Skin of body (tissue), 3 donors: ENCODE measurements at places on chromosomes 3 and 15. TPM values are rescaled to one million over a fixed set of nuclear protein-coding genes. Genes with fewer than 3 reads are reported as not detected.

GRCh38 chr3:136749091-136749490 is 3.1 kb downstream of the STAG1 start:
- no peak for DNase-seq

- peak; percentile 68 for DNase-seq
Measured at GRCh38 chr15:88913017-88913849, at the start of gene MFGE8. TSS of gene MFGE8 (minus strand) at chr15:88913379. CDS start at chr15:88913319, 60 bp downstream.

- DNase-seq, result peak; percentile 60
Measured at GRCh38 chr15:62492900-62493299, 327.8 kb upstream of the C2CD4B start.

The RFX7 gene
- 10.1 TPM for total RNA-seq

DNA sequence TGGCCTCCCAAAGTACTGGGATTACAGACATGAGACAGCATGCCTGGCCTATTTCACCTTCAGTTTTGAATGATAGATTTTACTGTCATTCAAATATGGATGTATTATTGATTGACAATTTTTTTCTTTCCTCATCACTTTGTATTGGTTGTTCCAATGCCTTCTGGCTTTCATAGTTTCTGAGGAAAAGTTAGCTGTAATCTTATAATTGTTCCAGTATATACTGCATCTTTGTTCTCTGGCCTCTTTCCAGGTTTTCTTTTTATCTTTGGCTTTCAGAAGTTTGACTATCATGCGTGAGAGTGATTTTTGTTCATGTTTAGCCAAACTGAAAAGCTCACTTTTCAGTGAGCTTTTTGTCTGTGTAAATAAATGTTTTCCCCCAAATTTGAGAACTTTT is 157.1 kb downstream of the RSRC1 start:
- no peak for DNase-seq

GRCh38 chr3:169699070-169699469 is 35.6 kb upstream of the MECOM start:
- DNase-seq, result no peak

The SLC30A4 gene
- total RNA-seq, result 7.3 TPM

The MUSTN1 gene
- 9.6 TPM for total RNA-seq

DNA sequence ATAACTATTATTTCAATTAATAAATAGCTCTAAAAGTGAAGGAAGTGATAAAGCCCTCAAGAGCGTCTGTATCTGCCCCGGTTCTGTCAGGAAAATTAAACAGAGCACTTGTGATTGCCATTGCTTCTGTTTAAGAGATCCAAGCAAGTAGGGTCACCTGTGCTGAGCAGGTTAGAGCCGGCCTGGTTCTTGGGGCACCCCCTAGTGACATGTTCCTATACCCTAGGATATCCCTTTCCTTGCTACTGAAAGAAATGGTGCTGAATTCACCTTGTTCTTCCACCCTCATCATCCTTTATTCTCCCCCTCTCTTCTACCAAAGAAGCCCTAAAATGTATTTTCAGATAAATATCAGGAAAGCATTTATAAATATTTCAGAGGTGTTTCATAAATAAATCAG is 323.5 kb downstream of the RORA start:
- no peak for DNase-seq

DNA sequence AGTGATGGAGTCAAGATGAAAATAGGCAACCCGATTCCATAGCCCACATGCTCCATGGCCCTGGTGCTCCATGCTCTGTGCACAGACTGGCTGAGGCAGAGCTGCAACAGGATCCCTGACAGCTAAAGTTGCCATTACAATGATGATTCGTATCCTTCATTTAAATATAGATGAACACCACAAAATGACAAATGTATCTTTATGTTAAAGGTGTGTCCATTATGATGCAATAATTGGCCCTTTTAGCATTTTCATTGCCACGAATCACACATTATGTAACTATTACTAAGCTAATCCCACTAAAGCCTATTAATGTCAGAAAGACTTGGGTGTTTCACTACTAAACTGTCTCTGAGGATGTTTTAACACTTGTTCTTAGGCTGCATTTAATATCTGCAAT is 270.2 kb upstream of the THBS1 start:
- DNase-seq, result no peak

The MRPL46 gene
- 12.8 TPM for total RNA-seq

DNA sequence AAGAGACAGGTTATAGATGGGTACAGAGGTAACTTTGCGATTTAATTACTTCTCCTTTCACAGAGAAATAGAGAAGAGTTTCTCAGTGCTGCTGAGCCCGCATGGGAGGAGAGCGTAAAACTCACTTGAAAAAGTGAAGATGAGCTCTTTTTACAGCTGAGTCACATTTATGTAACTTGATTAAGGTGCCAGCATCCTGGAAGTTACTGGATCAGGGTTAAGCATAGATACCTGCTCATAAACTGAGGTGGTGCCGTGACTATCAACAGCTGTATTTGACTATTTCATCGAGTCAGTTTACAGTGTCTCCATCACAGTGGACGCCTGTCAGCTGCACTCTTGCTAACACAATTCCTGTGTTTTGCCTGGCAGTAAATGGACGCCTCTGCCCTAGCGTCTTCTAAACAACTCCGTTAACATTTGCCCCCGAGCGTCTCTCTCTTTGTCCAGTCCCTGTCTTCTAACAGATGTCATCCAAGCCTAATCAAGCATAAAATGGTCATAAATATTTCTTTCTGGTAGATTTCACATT is 414.6 kb downstream of the FOXP1 start:
- no peak for DNase-seq

GRCh38 chr15:92848852-92849598 is 51.1 kb upstream of the CHD2 start:
- DNase-seq, result no peak

- DNase-seq, result peak; percentile 41
Measured at GRCh38 chr15:31280046-31280830, 46.4 kb upstream of the KLF13 start.

GRCh38 chr3:98699132-98699531 is 64.0 kb upstream of the ST3GAL6 start:
- no peak for DNase-seq

The PLSCR4 gene
- 54.4 TPM for total RNA-seq

GRCh38 chr3:111027868-111028267 is 43.7 kb upstream of the NECTIN3 start:
- DNase-seq, result no peak

The LOXL1 gene
- 27.6 TPM for total RNA-seq

GRCh38 chr15:35540885-35541284 is 5.1 kb downstream of the DPH6 start:
- no peak for DNase-seq

The ZNF660 gene
- 4.1 TPM for total RNA-seq

- peak; percentile 42 for DNase-seq
Measured at GRCh38 chr15:47932261-47932660, 188.5 kb upstream of the SLC24A5 start.

GRCh38 chr3:48694610-48695392 is 9.1 kb upstream of the NCKIPSD start:
- DNase-seq, result peak; percentile 38

DNA sequence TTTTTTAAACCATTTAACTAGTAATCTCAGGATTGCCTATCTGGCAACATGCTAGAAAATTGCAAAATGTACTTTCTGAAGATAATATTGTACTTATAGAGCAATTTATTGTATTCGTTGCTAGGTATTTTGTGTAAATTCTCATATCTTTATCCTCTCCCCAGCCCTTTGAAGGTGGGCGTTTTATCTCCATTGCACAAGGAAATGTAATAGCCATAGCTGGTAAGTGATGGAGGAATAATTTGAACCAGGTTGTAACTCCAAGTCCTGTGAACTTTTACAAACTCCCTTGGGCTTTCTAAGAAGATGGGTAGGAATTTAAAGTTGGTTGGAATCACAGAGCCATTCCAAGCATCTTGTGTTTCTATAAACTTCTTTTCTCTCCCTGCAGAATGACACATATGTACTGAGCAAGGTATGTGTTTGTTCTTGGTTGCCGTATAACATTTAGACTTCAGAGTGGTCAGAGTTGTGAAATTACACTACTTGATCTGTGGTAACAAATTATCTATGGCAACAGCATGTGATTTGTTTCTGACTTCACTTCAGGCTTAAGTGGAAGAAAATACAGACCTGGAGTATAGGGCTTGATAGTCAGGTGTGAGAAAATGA is 170.9 kb downstream of the AKAP13 start:
- no peak for DNase-seq

DNA sequence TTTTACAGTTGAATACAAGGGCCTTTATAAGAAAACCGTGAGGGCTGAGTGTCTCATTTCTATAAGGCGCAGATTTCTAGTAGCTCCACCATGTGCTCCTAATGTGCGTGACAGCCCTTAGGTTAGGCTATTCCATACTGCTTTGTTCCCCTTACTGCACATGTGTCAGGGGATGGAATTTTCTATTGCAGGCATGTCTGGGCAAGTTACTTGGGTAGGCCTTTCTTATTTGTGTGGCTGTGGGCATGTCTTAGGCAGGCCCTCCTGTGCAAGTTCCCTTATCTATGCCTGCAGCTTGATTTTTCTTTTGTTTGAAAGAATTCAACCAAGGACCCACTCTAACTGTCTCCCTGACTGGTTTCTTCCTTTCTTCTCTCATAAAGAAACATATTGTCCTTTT is 434.2 kb upstream of the CNTN3 start:
- no peak for DNase-seq

- DNase-seq, result peak; percentile 83
Measured at GRCh38 chr3:37591116-37591781, 270.4 kb upstream of the CTDSPL start.

DNA sequence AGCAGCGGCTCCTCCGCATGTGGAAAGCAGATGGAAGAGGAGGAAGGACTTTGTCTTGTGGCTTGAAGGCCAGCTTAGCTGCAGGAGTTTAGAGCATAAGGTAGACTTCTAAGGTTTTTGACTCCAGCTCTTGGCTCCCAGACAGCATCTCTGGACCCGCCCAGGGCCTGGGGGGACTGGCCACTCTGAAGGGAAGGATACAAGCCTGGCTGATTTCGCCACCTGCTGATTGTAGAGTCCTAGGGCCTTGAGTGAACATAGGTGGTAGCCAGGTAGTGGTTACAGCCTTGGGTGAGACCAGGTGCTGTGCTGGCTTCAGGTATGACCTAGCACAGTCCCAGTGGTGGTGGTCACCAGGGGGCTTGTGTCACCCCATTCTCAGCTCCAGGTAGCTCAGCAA is 48.4 kb upstream of the RPL35A start:
- no peak for DNase-seq

DNA sequence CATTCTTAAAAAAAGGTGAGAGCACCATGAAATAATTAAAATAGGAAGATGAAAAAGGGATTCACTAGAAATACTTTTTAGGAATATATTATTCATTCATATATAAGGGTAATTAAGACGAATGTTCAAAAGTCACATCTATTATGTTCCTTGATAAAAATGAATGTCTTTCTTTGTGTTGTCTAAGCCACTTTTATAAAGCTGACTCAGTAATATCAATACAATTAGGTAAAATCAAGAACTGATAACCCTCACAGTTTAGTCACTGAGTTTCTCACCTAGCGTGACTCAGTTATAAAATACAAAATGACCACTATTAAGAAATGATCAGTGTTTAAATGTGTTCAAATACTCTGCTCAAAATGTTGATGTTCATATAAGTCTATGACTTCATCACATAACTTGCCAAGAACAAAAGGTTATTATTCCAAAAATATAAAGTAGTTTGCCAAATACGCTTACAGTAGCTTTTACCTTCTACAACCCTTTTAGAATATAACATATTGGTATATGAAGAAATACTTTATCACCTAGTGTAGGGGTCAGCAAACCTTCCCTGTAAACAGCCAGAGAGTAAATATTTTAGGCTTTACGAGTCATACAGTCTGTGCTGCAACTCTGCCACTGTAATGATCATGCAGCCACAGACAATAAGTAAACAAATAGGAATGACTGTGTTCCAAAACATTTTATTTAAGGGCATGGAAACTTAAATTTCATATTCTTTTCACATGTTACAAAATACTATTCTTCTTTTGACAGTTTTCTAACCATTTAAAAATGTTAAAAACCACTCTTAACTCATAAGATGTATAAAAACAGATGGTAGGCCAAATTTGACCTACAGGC is 369.8 kb downstream of the TBC1D5 start:
- no peak for DNase-seq

GRCh38 chr3:29329986-29330890 is 49.4 kb downstream of the RBMS3 start:
- no peak for DNase-seq

GRCh38 chr3:96200897-96201296 is 613.5 kb upstream of the EPHA6 start:
- no peak for DNase-seq

- no peak for DNase-seq
Measured at GRCh38 chr3:174951034-174951433, 91.9 kb downstream of the NAALADL2 start.
